GM06990 (cell line): ENCODE measurements at places on chromosomes 6 and 20.

DNA sequence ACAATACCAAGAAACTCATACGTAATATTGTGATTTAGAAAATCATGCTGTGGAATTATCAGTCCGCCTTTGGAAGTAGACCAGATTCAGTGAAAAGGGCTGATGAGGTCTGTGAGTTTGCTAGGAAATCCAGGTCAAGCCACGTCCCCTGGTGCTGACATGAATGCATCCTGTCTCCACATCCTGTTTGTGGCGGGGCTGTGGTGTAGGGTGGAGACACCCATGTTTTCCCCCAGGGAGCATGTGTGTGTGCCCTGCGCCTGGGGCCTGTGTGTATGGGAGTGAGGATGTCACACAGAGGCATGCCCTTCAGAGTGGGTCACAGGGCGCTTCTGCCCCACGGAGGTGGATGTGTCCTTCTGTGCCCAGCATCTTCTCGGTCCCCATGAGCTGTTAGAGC is 109.1 kb downstream of the SASH1 start:
- no peak for DNase-seq

DNA sequence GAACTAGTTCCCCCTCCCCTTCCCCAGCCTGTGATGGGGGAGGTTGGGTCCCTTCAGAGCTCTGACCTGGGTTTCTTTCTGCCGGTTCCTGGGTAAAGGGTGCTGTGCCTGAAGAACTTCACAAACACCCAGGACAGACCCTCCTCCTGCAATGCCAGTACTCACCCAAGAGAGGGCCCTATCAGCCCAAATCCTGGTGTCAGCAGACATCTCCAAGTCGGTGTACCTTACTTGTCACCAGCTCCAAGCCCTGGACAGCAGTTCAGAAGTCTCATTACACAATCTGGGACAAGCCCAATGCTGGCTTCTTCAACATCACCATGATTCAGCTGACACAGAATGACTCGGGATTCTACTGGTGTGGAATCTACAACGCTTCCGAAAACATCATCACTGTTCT is 467 bp downstream of the TREML4 start:
- no peak for DNase-seq

DNA sequence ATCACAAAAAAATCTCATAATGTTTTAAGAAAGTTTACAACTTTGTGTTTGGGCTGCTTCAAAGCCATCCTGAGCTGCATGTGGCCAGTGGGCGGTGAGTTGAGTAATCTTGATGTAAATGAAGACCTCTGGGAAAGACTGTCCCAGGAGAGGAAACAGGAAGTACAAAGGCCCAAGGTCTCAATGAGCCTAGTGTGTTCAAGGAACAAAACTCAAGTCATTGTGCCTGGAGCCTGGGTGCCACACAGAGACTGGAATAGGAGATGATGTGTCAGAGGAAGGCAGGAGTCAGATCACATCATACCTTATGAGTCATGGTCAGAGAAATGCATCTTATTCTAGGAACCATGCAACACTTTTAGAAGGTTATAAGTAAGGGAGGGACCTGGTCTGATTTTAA is 51.5 kb downstream of the COL19A1 start:
- no peak for DNase-seq

GRCh38 chr6:137942736-137943135 is 75.7 kb downstream of the TNFAIP3 start:
- DNase-seq = no peak

- DNase-seq = no peak
Observed at GRCh38 chr6:14397518-14397901, 279.9 kb downstream of the CD83 start.

GRCh38 chr6:155003476-155003875 is 8.4 kb downstream of the TIAM2 start:
- DNase-seq = no peak

DNA sequence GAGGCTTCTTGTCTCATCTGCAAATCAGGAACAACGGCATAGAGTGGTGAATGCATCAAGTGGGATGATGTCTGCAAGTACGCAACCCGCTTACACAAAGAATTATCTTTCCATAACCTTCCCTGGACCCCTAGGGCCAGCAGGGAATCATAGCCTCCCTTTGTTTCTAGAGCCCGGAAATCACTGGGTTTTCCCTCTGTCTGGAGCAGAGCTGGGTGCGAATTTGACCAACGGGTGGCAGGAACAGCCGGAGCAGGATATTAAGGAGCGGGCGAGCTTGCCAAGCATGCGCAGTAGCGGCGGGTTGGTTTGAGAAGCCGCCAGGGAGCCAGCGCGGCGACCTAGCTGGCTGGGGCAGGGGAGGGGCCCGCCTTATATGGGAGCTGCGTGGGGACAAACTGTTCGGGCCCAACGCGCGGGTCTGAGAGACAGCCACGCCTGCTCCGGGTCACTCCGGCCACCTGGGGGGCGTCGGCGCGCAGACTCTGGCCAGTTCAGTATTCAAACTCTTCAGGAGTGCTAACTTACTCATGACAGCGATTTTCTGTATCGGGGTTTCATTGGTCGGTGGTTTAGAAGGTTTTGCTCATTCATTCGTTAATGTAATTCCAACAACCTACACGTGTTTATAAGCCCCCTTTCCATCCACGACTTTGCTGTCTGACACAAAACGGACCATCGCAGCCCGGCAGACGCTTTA is 1.6 kb upstream of the KIF16B start:
- DNase-seq = peak; percentile 84

GRCh38 chr20:3847429-3847940 is 851 bp downstream of the MAVS start:
- DNase-seq = no peak

DNA sequence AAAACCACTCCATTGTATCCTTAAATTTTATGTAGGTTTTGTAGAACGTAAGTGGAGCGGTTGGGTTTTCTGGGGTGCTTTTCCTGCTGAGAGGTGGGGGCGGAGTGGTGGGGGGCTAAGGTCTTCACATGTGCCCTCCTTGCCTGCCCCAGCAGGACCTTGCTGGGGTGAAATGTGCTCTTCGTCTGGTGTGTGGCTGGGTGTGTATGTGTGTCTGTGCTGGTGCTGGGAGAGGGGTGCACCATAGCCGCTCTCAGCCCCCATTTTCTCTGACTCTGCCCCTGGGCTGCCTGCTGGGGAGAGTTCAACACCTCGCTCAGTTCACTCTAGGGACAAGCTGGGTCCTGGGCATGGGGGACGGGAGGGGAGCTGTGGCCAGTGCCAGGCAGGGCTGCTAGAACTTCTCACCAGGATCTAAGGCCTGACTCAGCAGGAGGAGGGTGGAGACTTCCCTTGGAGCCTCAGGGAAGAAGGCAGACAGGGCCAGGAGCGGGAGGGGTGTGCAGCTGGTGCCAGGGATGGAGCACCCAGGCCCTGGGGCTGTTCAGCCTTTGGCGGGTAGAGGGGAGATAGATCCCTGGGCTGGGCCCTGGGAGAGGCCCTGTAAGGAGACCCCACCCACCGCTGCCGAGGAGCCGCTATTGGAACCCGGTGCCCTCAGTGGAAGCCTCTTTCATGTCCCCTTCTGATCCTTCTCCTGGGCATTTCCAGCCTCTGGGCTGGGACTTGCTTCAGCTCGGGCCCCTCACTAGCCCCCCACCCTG is 4.8 kb downstream of the SOX18 start:
- DNase-seq = no peak

GRCh38 chr20:63782051-63782471 is 42.5 kb downstream of the SLC2A4RG start:
- peak; percentile 63 for DNase-seq

GRCh38 chr20:52457826-52458225 is 266.2 kb upstream of the ZFP64 start:
- no peak for DNase-seq

DNA sequence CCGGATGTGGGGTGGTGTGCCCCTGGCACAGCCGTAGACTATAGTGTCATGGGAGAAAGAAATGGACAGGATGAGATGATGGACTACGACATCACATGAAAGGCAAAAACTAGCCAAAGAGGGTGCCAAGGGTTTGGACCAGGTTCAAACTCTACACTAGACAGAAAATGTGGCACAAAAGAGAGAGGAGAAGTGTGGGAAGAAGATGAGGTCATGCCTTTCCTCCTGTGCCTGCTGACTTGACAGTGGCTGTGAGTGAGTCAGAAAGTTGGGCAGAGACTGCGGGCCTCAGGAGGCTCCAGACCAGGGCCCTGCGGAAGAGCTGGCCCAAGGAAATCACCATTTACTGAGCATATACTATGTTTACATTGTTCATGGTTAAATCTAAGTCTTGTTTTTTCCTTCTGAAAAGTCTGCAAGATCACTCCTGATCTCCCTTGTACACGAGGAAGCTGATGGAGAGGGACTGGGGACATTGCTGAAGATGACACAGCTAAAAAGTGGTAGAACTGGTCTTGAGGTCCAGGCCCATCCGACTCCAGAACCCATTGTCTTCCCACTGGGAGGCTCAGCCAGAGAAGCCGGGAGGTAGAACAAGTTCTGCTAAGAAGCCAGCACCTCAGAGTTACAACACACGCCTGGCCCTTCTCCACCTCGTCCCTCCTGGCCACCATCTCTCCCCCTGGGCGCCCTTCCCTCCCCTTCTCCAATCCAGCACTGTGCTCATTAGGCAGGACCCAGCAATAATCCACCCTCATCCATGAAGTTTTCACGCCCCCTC is 35.6 kb downstream of the CNKSR3 start:
- no peak for DNase-seq
